ENCODE measurements at places on chromosomes 11 and 22.

GRCh38 chr11:66880496-66881450, 23.9 kb downstream of the LRFN4 start:
- DNase-seq: no peak

- no peak for DNase-seq
These were observed 20.2 kb upstream of the CHKA start for GRCh38 chr11:68141246-68142027.

GRCh38 chr11:128026596-128026995, 560.8 kb downstream of the ETS1 start:
- no peak for DNase-seq

- DNase-seq: no peak
These were observed 607 bp upstream of the ZNF70 start for GRCh38 chr22:23751441-23751996.

- DNase-seq: no peak
These were observed 362.7 kb upstream of the DDI1 start for GRCh38 chr11:103673773-103674172.

DNA sequence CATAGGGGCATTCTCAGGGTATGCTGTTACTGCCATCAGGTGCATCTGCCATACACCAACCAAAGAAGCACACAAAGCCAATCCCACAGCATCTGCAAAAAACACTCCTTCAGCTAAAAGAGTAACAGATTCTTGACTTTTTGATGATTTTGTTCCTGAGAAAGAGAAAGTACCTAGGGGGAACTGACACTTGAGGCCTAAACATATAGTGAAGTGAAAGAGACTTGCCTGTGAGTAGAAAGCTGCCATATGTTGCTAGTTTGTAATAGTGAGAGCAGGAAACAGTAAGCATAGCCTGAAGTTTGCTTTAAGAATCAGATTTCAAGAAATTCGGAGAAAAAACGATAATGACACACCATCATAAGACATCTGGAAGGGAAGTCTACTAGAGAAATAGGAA, 97.9 kb upstream of the CTSC start:
- no peak for DNase-seq

- DNase-seq: no peak
These were observed 15.4 kb downstream of the MORC2 start for GRCh38 chr22:30953206-30953605.

GRCh38 chr11:62186195-62186594, 3.8 kb upstream of the SCGB1D1 start:
- DNase-seq: no peak

DNA sequence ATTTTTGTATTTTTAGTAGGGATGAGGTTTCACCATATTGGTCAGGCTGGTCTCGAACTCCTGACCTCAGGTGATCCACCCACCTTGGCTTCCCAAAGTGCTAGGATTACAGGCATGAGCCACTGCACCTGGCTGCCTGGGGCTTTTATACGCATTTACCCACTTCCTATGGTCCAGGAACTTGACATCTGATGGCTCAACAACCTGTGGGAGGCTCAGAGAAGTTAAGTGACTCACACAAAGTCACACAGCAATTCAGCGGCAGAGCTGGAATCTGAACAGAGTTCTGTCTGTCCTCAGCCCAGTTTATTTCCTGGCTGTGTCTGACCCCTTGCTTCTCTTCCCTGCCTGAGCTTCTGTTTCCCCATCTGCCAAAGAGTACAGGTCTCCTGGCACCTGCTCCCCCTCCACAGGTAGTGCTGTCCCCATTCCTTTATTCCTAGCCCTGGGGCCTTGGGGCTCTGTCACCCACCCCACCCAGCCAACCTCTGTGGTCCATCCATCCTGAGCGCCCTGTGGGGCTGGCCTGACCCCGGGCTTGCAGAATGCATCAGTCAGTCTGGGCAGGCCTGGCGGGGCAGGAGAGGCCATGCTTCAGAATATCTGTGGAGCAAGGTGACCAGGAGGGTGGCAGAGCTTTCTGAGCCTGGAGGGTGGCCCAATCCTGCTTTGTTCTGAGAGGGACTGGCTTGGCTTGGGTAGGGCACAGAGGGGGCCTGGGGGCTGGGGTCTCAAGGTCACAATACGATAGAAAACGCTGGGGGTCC, 50.6 kb downstream of the CACNA1I start:
- no peak for DNase-seq

DNA sequence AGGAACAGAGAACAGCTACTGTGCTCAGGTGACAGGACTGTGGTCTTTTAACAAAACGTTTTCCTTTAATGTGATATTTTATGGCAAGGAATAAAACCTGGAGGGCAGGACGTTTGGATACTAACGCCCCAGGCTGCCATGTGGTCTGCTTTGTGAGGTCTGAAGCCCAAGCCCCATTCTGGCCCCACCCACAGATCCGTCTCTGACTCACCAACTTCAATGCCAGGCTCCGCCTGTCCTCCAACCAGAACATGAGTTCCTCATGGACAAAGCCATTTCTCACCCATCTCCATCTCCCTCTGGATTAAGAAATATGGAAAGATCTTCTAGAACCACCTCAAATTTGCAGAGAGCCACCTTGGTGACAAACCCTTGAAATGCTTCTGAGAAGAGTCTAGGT, 148.8 kb downstream of the CRYBB2 start:
- DNase-seq: no peak

DNA sequence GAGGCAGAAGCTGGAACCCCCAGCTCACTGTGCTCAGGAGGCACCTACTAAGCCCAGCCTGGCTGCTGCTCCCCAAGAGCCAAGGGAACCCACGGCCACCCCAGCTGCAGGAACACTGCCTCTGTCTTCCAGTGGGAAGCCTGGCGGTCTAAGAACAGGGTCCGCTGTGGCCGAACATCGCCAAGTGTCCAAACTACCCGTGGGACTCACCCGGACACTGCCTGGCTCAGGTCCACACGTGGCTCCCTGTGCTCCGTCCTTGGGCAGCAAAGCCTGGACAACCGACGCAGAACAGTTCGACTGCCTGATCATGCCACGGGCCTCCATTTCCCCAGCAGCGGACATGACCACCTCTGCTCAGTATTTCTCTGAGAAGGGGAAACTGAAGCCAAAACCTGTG, 747.0 kb downstream of the BRD1 start:
- DNase-seq: no peak

GRCh38 chr11:118998822-118999221, 884 bp downstream of the CENATAC start:
- no peak for DNase-seq

GRCh38 chr22:43277987-43278601, 65.1 kb downstream of the SCUBE1 start:
- DNase-seq: no peak

- no peak for DNase-seq
These were observed 79.9 kb downstream of the WNT7B start for GRCh38 chr22:45896964-45897538.

DNA sequence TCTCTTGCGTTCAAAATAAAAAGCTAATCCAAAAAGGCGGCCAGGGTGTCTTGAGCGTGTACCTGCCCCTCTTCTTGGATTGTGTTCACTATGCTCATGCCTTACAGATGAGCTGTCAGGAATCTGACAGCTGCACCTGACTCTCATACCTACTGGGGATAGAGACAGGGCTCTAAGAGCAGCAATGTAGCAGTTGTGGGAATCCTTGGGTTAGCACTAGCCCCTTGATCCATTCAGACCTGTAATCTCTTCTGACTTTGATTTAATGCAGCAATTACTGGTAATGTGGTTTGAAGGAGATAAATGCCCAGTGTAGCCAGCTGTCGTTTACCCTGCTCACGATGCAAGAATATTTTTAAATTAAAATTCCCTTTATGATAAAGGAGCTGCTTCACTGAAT, 145.8 kb downstream of the APOL5 start:
- no peak for DNase-seq

DNA sequence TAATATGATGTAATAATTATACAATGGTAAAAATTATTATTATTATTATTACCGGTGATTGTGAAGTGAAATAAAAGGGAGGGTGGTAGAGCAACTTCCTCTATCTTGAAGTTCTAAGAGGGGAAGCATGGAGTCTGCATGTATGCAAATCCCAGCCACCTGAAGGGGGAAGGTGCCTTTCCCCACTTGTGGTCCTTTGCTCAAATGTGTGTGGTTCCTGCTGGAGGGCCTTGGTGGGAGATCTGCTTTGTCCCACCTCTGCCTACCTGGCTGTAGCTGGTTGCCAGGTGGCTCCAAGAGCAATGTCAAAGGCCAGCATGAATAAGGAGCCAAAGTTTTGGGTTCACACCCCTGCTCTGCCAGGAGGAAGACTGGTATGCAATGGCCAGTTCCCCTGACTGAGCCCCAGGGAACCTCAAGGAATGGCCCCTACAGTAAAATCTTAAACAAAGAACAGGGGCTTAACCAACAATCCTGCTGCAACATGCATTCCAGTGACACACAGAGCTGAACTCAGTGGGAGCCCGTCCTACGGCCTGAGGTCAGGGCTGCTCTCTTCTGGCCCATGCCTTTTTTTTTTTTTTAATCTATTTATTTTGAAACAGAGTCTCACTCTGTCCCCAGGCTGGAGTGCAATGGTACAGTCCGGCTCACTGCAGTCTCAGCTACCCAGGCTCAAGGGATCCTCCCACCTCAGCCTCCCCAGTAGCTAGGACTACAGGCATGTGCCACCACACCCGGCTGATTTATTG, 8.5 kb downstream of the TMEM132A start:
- DNase-seq: no peak

GRCh38 chr22:27986937-27987336, 67.9 kb upstream of the PITPNB start:
- no peak for DNase-seq

GRCh38 chr11:74102321-74102720, 68.5 kb downstream of the C2CD3 start:
- no peak for DNase-seq

- no peak for DNase-seq
These were observed 9.4 kb downstream of the KIAA0930 start for GRCh38 chr22:45231293-45231692.

DNA sequence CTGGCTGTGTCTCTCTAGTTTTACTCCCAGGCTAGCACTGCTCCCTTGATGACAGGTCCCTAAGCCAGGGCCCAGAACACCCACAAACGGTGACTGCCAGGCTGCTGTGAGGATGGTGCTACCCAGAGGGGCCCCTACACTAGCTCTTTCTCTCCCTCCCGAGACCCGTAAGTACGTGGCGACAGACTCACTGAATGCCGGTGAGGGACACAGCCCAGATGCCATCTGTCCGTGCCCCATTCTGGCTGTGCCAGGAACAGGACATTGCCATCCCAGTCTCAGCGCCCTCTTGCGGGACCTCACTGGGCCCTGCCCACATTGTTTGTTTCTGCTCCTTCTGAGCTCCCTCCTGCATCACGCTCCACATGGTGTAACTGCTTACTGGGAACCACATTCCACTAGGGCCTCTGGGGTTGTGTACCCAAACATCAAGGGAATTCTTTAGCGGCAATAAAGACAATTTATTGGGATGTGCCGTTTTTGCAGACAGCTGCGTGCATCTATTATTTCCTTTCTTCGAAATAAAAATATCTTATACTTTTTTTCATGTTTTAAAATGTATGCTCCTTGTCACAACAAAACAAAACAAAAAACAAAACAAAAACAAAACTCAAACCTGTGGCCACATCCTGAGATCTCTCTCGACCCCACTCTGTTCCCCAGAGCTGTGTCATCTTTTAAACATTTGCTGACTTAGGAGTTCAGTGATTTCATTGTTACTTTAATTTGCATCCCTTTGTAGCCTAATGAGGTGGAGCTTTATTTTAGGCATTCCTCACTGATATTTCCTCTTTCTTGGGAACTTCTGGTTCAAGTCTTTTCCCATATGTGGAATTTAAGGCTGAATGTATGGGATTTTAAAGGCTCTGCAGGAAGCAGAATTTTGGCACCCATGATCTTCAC, 4.4 kb upstream of the TPCN2 start:
- no peak for DNase-seq
